ENCODE measurements at places on chromosomes 2 and 18. TPM values are rescaled to one million over a fixed set of nuclear protein-coding genes. Genes with fewer than 3 reads are reported as not detected.

GALNT14 gene
- total RNA-seq, result not detected

DNA sequence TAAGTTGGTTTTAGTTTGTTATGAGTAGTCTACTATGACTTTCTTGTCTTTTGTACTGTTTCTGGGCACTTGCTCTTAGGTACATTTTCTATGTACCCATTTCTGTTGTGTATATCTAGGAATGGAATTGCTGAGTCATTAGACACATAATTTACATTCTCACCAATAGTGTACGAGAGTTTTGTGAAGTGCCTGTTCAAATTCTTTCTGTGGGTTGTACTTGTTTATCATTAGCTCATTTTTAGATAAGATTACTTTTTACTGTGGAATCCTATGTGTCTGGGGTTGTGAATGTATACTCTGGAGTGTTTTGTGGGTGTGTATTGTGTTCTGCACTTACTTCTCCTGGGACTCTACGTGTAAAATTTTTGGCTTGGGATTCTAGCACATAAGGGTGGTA lies 36.6 kb upstream of the CD28 start:
- no peak for DNase-seq

SERPINB4 gene
- not detected for total RNA-seq

GRCh38 chr2:64942693-64943092 lies 46.5 kb upstream of the SLC1A4 start:
- DNase-seq, result no peak

- no peak for DNase-seq
These were observed 68.6 kb downstream of the STEAP3 start for GRCh38 chr2:119292226-119292625.

DNA sequence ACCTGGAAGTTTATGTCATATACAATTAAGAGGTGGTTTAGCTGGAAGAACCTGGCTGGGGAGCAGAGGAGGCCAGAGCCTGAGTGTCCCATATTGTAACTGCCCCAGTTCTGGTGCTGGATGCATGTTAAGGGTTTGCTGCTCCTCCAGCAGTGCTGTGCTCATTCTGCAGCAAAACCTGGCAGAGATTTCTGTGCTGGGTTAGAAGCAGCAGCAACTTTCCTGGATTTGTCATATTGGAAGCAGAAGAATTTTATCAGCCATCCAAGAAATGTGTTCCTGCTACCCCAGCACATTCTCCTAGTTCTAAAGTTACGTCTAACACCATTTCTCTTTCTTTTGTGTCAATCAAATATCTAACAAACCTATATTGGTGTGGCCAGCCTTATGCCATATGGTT lies 284.1 kb downstream of the TDRD15 start:
- DNase-seq, result no peak

IL36B gene
- not detected for total RNA-seq

ARPC2 gene
- 425 TPM for total RNA-seq
